ENCODE measurements at places on chromosomes 12 and 14.

GRCh38 chr14:30223385-30223785 lies 295.7 kb upstream of the PRKD1 start:
- DNase-seq = peak; percentile 80

GRCh38 chr14:98093111-98093510 lies 1178.9 kb downstream of the BCL11B start:
- DNase-seq = no peak

- peak; percentile 52 for DNase-seq
Observed at GRCh38 chr14:93207468-93208308, 632 bp downstream of the UBR7 start.

GRCh38 chr14:67569011-67569650 lies 30.9 kb downstream of the PIGH start:
- no peak for DNase-seq

DNA sequence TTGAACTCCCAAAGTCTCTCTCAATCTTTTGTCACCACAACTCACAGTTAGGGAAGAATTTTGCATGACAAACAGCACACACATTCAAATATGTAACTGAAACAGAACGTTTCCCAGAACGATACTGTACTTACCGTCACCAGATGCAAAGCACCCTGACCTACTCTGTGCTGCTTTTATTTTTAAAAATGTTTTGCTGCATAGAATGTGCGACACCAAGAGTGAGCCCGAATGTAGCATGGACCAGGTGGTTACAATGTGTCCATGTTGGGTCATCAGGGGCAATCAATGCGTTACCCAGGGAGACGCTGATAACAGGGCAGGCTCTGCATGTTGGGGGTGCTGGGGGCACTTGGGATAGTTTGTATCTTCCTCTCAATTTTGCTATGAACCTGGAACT lies 14.6 kb upstream of the EIF5 start:
- DNase-seq = no peak

DNA sequence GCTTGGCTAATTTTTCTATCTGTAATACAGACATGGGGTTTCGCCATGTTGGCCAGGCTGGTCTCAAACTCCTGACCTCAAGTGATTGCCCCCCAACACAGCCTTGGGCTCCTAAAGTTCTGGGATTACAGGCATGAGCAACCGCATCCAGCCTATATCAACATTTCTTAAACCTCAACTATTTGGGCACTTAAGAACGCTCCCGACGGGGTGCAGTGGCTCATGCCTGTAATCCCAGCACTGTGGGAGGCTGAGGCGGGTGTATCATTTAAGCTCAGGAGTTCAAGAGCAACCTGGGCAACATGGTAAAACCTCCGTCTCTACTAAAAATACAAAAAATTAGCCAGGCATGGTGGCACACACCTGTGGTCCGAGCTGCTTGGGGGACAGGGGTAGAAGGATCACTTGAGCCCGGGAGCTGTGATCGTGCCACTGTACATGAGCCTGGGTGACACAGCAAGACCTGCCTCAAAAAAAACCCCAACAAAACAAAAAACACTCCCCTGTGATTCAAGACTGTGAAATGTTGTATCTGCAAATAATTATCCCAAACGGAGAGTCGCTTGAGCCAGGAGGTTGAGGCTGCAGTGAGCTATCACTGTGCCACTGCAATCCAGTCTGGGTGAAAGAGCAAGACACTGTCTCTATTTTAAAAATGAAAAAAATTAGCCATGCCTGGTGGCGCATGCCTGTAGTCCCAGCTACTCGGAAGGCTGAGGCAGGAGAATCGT lies 21.5 kb downstream of the PPTC7 start:
- DNase-seq = peak; percentile 36

- DNase-seq = peak; percentile 25
Observed at GRCh38 chr12:56071648-56072047, 8.3 kb upstream of the ERBB3 start.

GRCh38 chr12:6056406-6057240 lies 67.8 kb downstream of the VWF start:
- no peak for DNase-seq

Data from fibroblast of upper back skin (primary cell).